CD8-positive, alpha-beta memory T cell (primary cell): ENCODE measurements at places on chromosomes 2 and 18. TPM values are rescaled to one million over a fixed set of nuclear protein-coding genes. Genes with fewer than 3 reads are reported as not detected.

The IL18R1 gene
- 17.6 TPM for total RNA-seq

GRCh38 chr2:14951569-14952285 lies 319.2 kb downstream of the LRATD1 start:
- no peaks in the 10 kb centered on the region for H3K27me3 ChIP-seq
- H3K27ac ChIP-seq: no peak overlapping the region
- no peak for DNase-seq
- H3K36me3 ChIP-seq: no peaks in the 10 kb centered on the region
- no peak overlapping the region for H3K4me3 ChIP-seq

DNA sequence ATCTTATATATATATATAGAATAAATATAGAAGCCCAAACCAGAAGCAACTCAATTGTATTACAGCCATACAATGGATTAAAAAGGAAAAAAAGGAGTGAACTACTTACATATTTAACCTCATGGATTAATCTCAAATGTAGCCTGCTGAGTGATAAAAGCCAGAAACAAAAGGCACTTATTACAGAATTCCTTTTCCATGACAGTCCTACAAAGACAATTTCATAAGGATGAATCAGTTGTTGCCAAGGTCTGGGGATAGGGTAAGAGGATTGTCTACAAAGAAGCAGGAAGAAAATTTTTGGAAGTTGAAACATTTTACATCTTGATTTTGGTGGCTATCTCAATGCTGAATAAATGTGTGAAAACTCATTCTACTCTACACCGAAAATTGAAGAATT lies 103.9 kb upstream of the DCC start:
- H3K4me1 ChIP-seq: no peaks in the 10 kb centered on the region
- no peak overlapping the region for H3K27ac ChIP-seq
- H3K27me3 ChIP-seq: no peaks in the 10 kb centered on the region
- DNase-seq: no peak
- no peaks in the 10 kb centered on the region for H3K36me3 ChIP-seq
- H3K4me3 ChIP-seq: no peak overlapping the region

DNA sequence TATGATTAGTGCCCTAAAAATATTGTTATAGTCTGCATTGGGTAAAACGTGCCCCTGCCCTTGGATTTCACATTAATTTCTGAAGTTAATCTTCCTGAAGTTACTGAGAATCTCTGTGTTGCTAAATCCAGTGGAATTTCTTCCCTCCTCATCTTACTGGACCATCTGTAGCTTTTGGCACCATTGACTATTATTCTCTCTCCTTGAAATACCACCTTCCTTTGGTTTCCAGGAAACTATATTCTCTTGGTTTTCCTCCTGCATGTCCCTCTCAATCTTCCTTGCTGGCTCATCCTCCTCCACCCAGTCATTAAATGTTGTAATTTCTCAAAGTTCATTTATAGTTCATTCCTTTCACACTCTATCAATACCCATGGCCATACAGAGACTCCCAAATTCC lies 110.6 kb upstream of the SLC35G4 start:
- DNase-seq: no peak
- no peaks in the 10 kb centered on the region for H3K27me3 ChIP-seq
- no peaks in the 10 kb centered on the region for H3K36me3 ChIP-seq
- no peak overlapping the region for H3K27ac ChIP-seq

The TCF23 gene
- not detected for total RNA-seq

DNA sequence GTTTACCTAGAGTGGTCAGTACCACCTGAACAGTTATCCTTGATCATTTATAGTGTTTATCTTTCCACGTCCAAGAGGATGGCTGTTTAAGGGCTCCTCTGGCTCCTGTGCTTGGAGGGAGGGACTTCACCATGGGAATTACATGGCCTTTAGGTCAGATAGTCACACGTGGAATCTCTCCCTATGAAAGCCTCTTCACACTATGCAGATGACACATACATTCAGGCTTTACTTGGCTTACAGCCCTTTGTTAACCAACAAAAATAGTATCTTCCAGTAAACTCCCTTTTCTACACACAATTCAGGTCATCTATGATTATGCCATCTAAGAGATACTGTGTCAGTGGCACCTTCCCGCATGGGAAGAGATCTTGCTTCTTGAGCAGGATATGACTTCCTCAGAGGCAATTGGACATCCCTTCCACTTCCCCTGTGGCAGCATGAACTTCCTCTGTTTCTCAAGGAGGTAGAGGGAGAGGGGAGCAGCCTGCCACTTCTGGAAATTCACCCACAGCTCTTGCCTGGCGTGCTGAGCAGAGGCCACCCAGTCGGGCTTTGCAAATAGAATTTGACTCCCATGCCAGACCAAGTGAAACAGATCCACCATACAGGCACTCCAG lies 53.5 kb downstream of the COLEC12 start:
- no peak overlapping the region for H3K4me3 ChIP-seq
- no peak overlapping the region for H3K27ac ChIP-seq

DNA sequence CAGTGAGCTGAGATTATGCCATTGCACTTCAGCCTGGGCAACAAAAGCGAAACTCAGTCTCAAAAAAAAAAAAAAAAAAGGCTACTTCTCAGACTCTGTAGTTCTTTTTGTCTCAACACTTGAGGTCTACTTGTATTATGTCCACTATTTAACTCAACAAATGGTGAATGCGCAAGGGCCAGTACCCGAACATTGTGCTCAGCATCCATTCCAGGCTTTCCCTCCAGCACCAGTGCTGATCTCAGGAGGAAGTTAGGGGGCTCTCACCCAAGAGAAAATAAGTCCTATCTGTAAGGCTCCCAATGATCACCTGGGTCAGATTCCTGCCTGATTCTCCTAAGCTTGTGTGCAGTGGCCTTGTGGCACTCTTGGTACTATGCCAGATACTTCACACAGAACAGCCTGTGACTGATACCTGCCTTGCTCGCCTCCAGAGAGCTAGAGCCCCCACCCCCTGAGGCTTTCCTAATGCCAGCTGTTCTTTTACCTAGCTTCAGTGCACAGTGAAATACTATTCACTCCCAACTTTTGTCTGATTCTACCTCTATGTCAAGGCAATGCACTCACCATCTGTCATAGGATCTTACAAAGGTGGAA lies 74.9 kb downstream of the INO80D start:
- no peak for DNase-seq
- H3K27ac ChIP-seq: no peak overlapping the region
- no peaks in the 10 kb centered on the region for H3K27me3 ChIP-seq
- H3K4me1 ChIP-seq: no peaks in the 10 kb centered on the region
- no peak overlapping the region for H3K4me3 ChIP-seq

The MC5R gene
- not detected for total RNA-seq

DNA sequence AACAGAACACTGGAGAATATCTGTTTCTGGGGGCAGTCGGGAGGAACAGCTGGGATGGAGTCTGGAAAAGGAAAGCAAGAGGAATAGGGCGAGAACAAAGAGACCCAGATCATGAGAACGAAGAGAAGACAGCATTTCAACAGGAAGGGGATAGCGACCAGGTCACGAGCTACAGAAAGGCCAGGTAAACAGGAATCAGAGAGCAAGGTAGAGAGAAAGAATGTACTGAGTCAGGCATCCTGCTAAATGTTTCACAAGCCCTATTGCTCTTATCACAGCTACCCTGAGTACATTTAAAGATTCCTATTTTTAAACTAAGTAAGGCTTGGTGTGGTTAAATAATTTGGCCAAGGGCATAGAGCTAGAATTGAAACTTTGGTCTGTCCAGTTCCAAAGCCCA lies 254.9 kb upstream of the RAB12 start:
- no peak for DNase-seq
- H3K27me3 ChIP-seq: no peaks in the 10 kb centered on the region
- no peaks in the 10 kb centered on the region for H3K4me1 ChIP-seq

DNA sequence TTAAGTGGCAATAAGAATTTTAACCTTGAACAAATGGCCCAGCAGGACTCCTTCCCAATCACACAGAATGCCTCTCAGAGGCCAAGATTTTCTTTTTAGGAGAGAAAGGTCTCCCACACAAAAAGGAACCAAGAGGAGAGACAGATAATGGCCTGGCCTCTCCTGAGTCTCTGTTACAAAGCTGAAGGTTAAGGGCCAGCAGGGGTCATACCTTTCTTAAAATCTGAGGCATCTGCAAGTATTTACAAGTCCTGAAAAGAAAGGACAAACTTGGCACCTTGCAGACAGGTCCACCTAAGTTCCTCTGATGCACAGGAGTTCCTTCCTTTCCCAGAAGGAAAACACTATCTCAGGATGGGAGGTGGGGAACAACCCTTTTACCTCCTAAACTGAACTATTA lies 142.3 kb downstream of the TMEM163 start:
- DNase-seq: no peak
- H3K27me3 ChIP-seq: no peaks in the 10 kb centered on the region
- no peak overlapping the region for H3K4me3 ChIP-seq
- no peak overlapping the region for H3K27ac ChIP-seq
- no peaks in the 10 kb centered on the region for H3K4me1 ChIP-seq

DNA sequence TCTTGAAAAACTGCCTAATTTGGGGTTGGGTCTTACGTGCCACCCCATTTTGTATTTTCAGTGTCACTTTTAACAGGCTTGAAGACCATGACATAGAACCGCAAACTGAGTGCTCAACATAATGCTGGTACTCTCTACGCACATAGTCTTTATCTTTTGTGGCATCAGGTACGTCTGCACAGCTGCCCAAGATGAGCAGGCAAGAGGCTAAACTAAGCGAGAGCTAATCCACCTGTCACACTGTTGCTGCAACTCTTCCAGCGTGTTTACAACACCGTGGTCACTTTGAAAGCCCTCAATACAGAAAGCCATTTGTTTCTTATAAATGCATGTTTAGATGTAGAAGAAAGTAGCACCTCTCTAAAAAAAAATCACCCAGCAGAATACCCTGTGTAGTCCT lies 270.0 kb upstream of the TCF4 start:
- no peak overlapping the region for H3K27ac ChIP-seq
- H3K4me3 ChIP-seq: no peak overlapping the region
- H3K27me3 ChIP-seq: no peaks in the 10 kb centered on the region
- no peak for DNase-seq

DNA sequence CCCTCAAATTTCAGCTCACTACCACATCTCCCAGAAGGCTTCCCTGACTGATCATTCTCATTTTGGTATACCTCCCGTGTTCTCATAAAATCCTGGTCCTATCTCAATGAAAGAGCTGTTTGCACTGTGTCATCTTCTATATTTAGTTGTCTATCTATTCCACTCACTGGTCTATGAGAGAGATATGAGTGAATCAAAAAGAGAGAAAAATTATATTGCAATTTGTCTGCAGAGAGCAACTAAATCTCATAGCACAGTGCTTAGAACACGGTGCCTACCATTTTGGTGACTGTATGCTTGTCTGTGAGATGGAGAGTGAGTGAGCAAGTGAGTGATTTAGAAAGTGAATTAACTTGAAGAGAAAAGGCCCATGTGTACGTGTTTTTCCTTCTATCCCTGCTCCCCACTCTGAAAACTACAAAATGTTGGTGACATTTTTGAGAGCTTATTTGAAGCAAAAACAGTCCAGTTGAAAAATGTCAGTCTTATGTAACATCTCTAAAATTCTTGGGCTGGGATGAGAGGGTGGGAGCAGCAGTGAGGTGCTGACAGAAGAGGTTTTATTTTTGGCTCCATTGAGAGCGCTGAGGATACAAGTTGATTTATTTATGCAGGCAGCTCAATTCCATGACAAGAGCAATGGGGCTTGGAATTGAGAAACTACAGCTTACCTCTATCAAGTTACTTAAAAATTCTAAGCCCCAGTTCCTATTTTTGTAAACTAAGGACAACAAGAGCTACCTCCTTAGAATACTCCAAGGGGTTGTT lies 373.5 kb upstream of the CHST9 start:
- H3K4me1 ChIP-seq: no peaks in the 10 kb centered on the region
- H3K4me3 ChIP-seq: no peak overlapping the region
- no peak overlapping the region for H3K27ac ChIP-seq
- no peaks in the 10 kb centered on the region for H3K27me3 ChIP-seq

The IGFBP5 gene
- total RNA-seq: not detected

The CYS1 gene
- total RNA-seq: 0.20 TPM

The RAB27B gene
- total RNA-seq: 0.22 TPM

DNA sequence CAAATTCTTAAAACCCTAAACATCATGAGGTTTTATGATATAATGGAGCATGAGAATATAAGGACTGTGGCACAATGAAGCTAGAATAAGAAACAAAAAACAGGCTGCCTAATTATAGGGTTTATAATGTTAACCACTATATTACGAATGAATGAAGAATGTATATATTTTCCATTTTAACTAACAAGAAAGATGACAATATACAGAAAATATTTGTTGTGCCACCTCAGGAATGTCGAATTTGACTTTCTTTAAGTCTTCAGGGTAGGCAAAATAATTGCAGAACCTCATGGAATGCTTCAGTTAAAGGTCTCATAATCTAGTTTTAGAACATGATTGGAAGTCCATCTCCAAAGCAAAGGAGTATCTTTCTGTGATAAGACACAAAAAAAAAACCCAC lies 282.9 kb upstream of the SLC8A1 start:
- H3K27me3 ChIP-seq: no peaks in the 10 kb centered on the region
- no peaks in the 10 kb centered on the region for H3K4me1 ChIP-seq
- no peak overlapping the region for H3K4me3 ChIP-seq
- H3K27ac ChIP-seq: no peak overlapping the region
- no peak for DNase-seq

The RGPD3 gene
- total RNA-seq: 0.18 TPM

The AKAIN1 gene
- not detected for total RNA-seq

The COL6A3 gene
- 7.0 TPM for total RNA-seq

The MDH1B gene
- total RNA-seq: 1.2 TPM
